ENCODE measurements at places on chromosomes 2 and 18.

- H3K4me3 ChIP-seq: no peak overlapping the region
- DNase-seq: no peak
- peaks cover 13% of the 10 kb centered on the region for H3K4me1 ChIP-seq
Measured at GRCh38 chr2:205197468-205198139, 484.7 kb upstream of the NRP2 start.

DNA sequence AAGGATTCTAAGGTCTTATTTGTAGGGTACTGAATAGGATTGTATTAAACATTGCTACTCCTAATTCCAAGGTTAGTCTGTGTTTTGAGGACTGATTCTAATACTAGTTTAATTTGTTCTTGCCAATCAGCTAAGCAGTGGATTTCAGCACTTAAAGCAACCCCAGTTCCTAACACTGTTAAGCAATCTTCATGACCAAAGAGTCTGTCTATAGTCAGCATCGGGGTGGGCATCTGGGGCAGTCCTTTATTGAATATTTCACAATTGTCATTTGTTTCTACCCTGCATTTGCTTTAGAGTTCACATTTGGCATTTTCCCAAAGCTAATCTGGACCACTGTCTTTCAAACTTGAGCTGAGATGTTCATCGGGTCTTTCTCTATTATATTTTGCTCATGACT is 248.0 kb upstream of the TANK start:
- no peak overlapping the region for H3K4me3 ChIP-seq
- peaks cover 31% of the 10 kb centered on the region for H3K4me1 ChIP-seq
- no peak overlapping the region for H3K27ac ChIP-seq

- H3K36me3 ChIP-seq: no peaks in the 10 kb centered on the region
- no peak for DNase-seq
- no peak overlapping the region for H3K27ac ChIP-seq
- peaks cover 32% of the 10 kb centered on the region for H3K4me1 ChIP-seq
Measured at GRCh38 chr2:240247868-240248720, 107.6 kb upstream of the OTOS start.

GRCh38 chr18:7021994-7022840 is 95.4 kb downstream of the LAMA1 start:
- H3K27ac ChIP-seq: peak overlapping the region; percentile 59
- H3K27me3 ChIP-seq: no peaks in the 10 kb centered on the region
- H3K4me3 ChIP-seq: no peak overlapping the region
- DNase-seq: no peak

DNA sequence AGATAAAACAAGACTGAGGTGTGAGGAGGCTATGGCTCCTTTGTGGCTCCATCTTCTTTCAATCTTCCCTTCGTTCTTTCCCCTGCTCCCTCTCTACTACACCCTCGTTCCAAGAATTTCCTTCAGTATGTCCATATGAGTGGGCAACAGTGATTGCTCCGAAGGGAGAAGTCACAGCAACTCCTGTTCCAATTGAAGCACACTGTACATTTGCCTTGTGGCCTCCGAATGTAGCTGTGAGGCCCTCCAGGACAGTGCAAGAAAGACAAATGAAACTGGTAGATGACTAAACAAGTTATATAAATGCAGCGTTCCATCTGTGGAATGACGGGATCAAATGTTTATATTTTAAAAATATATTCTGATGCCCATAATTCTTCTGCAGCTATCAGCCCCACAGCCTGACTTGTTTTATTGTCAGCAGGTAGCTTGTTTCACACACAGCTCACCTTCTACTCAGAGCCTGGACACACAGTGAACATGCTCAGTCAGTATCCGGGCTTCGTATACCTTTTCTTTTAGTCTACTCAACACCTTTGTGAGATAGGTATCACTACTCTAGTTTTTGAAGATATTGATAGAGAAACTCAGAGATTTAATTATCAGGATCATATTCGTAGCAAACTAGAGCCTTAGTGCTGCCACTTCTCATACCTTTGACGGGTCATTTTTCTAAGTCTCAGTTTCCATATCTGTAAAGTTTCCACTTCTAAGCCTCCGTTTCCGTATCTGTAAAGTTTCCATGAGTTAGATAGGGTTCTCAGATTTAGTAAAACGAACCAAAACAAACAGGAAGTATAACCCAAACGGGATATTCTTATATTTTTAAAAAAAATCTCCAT is 216.7 kb upstream of the STON1 start:
- H3K4me1 ChIP-seq: peaks cover 15% of the 10 kb centered on the region
- no peaks in the 10 kb centered on the region for H3K27me3 ChIP-seq
- H3K4me3 ChIP-seq: peak overlapping the region; percentile 94
- H3K36me3 ChIP-seq: peaks cover 2% of the 10 kb centered on the region
- peak overlapping the region; percentile 42 for H3K27ac ChIP-seq
- DNase-seq: no peak

DNA sequence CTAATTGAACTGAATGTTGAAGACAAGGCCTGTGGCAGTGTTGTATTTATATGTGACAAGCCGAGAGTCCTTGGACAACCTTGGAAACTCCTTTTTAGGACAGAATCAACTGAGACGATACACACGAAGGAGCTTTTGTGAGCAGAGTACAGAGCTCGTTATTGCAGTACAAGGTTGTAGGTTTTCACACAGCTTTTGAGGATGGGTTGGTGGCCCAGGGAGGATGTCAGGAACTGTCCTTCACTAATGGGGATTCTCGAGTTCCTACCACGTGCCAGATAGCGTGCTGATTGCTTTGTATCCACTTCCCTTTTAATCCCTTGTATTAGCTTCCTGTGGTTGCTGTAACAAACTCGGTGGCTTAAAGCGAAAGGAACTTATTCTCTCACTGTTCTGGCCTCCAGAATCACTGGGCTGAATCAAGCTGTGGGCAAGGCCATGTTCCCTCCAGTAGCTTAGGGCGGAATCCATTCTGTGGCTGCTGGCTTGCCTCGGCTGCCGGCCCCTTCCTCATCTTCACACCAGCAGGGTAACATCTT is 20.2 kb downstream of the INPP4A start:
- no peaks in the 10 kb centered on the region for H3K36me3 ChIP-seq
- DNase-seq: no peak
- H3K4me3 ChIP-seq: no peak overlapping the region
- no peaks in the 10 kb centered on the region for H3K27me3 ChIP-seq
- peak overlapping the region; percentile 0 for H3K27ac ChIP-seq

DNA sequence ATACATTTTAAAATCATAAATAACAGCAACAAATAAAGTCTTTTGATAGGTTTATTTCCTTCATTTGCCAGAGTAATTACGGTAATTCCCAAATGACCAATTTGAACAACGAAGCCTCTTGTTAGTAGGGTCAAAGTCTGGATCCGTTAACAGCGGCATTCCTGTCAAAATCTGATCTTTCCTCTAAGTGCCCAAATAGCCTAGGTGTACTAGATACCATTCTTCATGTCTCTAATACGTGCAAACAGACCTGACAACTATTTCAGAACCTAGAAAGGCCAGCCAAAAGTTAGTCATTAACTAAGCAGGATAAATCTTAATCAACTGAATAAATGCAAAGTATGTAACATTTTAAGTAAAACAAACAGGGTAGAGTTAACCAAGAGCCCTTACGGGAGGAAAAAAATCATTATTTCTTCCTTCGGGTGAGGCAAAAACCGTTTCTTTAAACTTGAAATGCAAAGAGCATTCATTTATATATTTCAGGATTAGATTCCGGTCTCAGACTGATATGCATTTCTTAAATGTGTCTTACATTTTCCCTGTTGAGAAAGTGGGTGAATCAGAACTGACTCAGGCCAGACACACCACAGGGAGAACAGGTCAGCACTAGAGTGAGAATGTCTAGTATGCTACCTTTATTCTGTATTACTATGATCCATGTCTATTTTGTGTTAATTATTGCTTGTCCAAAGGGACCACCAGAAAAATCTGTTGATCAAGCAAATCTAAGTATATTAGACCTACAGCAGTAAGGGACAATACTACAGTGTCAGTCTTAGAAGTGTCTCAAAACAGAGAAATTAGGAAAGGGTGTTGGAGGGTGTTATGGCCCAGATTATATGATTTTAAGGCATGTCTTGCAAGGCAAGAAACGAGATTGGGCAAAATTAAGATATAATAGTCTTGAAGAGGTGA is 141.5 kb upstream of the NDUFV2 start:
- H3K4me1 ChIP-seq: peaks cover 17% of the 10 kb centered on the region
- H3K27ac ChIP-seq: peak overlapping the region; percentile 49
- no peaks in the 10 kb centered on the region for H3K27me3 ChIP-seq
- no peak for DNase-seq
- H3K36me3 ChIP-seq: no peaks in the 10 kb centered on the region

DNA sequence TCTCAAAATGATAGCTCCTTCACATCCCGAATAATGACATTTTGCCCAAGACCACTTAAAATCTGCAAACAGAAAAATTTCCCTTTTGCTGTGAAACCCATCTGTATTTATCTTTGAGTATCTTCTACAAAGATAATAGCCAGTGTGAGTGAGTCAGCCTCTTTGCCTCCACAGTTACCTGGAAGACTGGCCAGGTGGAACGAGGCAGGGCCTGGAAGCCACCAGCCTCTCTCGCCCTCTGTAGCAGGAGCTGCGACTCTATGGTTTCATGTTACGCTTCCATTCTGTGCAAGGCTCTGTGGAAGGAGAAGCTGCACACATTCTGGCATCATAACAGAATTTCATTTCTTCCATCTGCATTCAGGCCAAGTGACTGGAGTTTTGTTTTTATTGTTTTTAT is 9.5 kb downstream of the ELP2 start:
- peaks cover 24% of the 10 kb centered on the region for H3K36me3 ChIP-seq
- DNase-seq: no peak
- no peaks in the 10 kb centered on the region for H3K4me1 ChIP-seq
- no peak overlapping the region for H3K4me3 ChIP-seq
- H3K27ac ChIP-seq: no peak overlapping the region

All from chondrocyte (in vitro differentiated cells).